ENCODE measurements at places on chromosomes 3 and 15. TPM values are rescaled to one million over a fixed set of nuclear protein-coding genes. Genes with fewer than 3 reads are reported as not detected.

The SCAANT1 gene
- not detected for total RNA-seq

The GOLGA6L10 gene
- total RNA-seq = 0.30 TPM

The TRIM71 gene
- total RNA-seq = not detected

The ATP13A4 gene
- total RNA-seq = 0.89 TPM
